ENCODE measurements at places on chromosomes 11 and 22. TPM values are rescaled to one million over a fixed set of nuclear protein-coding genes. Genes with fewer than 3 reads are reported as not detected.

DNA sequence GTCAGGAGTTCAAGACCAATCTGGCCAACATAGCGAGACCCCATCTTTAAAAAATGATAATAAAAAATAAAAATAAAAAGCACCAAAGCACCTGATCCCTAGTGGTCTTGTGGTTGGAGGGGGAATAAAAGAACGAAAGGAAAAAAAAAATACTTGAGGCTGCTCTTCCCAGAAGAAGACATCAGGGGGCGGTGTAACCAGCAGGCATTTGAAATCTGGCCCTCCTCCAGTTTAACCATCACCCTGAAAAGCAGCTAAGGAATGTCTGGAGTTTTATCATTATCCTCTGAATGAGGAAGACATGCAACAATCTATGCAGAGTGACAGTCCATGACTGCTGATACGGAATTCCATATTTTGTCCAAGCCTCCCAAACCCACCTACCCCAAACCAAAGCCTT lies 5.6 kb upstream of the KCTD17 start:
- DNase-seq, result peak; percentile 52

ATP5MG gene
- 138 TPM for total RNA-seq

DNA sequence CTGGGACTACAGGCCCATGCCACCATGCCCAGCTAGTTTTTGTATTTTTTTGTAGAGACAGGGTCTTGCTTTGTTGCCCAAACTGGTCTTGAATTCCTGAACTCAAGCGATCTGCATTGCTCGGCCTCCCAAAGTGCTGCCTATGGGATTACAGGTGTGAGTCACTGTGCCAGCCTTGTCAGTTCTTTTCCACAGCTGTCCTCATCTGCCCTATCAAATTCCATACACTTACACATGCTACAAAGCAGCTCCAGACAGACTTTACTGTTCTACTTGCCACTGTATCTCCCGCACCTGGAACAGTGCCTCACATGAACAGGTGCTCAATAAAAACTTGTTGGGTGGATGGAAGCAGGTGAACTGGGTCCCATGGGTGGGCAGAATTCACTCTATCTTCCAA lies 8.2 kb downstream of the STX5 start:
- no peak for DNase-seq

ADORA2A gene
- total RNA-seq, result 1.2 TPM

HSPA8 gene
- total RNA-seq, result 5,709 TPM

GRCh38 chr22:23913306-23913660 lies 19.1 kb downstream of the MIF start:
- DNase-seq, result no peak

E2F8 gene
- 1.6 TPM for total RNA-seq

GRCh38 chr11:107272561-107272960 lies 185.1 kb downstream of the CWF19L2 start:
- DNase-seq, result no peak

P2RX6 gene
- total RNA-seq, result 1.4 TPM

GRCh38 chr22:33539202-33539901 lies 380.9 kb downstream of the LARGE1 start:
- no peak for DNase-seq

DNA sequence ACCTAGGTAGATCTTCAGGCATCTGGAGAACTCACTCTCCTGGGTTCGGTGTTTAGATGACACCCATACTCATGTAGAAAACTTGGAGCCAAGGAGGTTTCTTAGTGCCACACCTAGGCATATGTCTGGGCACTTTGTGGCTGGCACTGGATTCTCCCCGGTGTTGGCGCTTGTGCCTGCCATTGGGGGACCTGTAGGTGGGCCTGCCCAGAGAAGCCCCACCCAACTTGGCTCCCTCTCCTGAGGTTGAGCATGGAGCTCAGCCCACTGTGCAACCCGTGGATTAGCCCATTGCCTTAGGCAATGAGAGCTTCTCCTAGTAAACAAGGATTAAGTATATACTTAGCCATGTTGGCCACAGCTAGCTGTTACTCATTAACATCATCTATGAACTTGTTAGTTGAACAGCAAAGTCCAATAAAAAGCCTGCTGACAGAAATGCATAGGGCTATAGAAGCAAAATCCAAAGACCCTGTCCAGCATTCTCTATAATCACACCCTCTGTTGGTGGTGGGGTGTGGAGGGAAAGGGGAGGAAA lies 335.5 kb upstream of the CHORDC1 start:
- no peak for DNase-seq

- DNase-seq, result peak; percentile 57
Measured at GRCh38 chr11:57527056-57527631, 3.4 kb downstream of the TIMM10 start.

- peak; percentile 82 for DNase-seq
Measured at GRCh38 chr22:18156878-18157713, 7.1 kb downstream of the USP18 start.

UPK3A gene
- not detected for total RNA-seq

GRCh38 chr22:19622061-19622441 lies 92.3 kb upstream of the SEPTIN5 start:
- no peak for DNase-seq

- no peak for DNase-seq
Measured at GRCh38 chr11:18111005-18111404, 5.1 kb upstream of the SAAL1 start.

ALX4 gene
- total RNA-seq, result 0.08 TPM

DNA sequence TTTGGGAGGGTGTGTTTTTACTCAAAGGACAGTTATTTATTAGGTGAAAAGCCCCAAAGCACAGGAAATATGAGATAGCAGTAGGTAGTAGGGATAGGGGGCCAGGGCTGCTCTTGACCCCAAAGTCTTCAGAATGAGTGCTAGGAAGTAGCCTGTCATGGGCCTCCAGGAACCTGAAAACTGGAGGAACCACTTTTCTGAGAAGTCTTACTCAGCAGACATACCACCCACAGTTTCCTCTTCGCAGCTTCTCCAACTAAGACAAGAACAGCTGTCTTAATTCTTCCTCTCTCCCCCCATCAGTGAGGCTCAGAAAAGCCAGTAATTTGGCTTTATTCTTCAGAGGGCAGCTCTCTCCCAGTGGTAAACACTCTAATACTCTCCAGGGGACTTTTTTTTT lies 84.0 kb upstream of the CTSC start:
- DNase-seq, result no peak

PATE2 gene
- total RNA-seq, result 0.53 TPM

- no peak for DNase-seq
Measured at GRCh38 chr22:42379966-42380537, 52.2 kb downstream of the NFAM1 start.

DNA sequence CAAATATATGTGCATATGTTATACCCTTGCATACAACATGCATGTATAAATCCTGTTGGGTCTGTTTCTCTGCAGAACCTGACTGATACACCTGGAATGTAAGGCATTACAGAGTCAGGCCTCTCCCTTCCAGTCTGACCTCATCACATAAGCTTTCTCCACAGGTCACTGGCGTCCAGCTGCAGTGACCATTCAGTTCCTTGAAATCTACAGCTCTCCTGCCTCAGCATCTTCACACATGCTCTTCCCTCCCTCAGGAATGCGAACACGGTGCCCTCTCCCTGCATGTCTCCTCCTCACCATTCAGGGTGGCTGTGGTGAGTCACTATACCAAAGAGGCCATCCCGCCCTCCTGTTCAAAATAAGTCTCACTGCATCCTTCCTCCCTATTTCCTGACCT lies 657.8 kb upstream of the B3GAT1 start:
- DNase-seq, result no peak

DNA sequence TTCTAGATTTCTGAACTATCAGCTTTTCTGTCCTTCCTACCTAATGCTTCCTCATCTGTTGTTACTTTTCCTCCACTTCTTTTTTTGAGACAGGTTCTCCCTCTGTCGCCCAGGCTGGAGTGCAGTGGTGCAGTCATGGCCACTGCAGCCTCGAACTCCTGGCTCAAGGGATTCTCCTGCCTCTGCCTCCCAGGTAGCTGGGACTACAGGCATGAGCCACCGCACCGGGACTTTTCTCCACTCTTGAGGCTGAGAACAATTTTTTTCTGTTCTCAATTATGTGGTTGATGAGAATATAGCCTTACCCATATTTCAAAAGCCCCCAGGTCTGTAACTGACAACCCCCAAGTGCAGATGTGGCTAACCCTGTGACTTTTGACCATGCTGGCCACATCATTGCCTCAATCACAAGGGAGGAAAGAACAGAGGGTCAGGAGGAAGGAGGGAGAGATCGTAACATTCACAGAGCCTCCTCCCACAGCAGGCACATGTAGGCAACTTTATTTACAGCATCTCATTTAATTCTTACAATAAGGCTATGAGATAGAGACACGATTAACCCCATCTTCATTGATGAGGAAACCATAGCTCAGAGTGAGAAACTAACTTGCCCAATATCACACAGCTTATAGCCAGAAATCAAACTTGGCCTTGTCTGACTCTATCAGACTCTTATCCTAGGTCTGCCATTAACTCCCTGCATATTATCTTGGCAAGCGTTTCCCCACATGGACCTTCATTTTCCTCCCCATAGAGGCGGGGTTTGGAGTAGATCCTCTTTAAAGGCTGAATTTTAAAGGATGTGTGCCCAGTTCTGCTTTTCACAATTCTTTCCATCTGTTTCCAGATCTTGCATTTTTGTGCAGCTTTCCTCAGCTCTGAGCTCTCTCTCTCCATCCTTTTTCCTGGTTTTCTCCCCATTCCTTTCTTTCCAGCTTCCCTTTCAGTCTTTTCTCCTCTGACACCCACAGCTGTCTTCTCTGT lies 9.6 kb downstream of the POU2F3 start:
- DNase-seq, result no peak

TTC36 gene
- total RNA-seq, result not detected

GRCh38 chr22:44550711-44551491 lies 52.9 kb upstream of the RTL6 start:
- DNase-seq, result peak; percentile 93

DNA sequence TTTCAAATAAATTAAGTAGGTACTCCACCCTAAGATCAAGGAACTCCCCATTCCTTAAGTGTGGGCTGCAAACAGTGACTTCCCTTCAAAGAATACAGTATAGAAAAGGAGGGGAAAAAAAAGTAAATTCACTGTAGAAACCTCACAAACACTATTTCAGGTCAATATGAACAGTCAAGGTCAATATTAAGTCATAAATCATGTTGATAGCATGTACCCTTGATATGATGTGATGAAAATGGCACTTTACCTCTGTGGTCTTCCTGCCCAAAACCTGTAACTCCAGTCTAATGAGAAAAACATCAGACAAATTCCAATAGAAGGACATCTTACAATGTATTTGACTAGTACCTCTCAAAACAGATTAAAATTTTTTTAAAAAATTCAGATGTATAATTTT lies 8.2 kb downstream of the CKAP5 start:
- no peak for DNase-seq

DNA sequence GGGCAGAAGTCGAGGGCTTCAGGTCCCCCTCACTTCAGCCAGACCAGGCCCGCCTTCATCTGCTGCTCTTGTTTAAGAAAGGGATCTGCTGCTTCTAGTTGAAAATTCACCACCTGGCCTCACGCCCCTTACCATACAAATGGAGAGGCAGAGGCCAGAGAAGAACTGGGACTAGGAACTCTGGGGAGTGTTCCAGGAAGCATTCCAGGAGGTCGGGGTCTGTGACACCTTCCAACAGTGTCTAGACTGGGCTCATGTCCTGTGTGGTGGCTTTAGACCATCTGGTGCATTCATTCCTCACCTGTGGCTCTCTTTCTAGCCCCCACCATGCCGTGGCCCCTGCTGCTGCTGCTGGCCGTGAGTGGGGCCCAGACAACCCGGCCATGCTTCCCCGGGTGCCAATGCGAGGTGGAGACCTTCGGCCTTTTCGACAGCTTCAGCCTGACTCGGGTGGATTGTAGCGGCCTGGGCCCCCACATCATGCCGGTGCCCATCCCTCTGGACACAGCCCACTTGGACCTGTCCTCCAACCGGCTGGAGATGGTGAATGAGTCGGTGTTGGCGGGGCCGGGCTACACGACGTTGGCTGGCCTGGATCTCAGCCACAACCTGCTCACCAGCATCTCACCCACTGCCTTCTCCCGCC lies 12.3 kb downstream of the TSKU start:
- no peak for DNase-seq

GRCh38 chr22:23089010-23089409 lies 18.7 kb downstream of the GNAZ start:
- no peak for DNase-seq

OR52I1 gene
- not detected for total RNA-seq

LMO2 gene
- total RNA-seq, result not detected

DNA sequence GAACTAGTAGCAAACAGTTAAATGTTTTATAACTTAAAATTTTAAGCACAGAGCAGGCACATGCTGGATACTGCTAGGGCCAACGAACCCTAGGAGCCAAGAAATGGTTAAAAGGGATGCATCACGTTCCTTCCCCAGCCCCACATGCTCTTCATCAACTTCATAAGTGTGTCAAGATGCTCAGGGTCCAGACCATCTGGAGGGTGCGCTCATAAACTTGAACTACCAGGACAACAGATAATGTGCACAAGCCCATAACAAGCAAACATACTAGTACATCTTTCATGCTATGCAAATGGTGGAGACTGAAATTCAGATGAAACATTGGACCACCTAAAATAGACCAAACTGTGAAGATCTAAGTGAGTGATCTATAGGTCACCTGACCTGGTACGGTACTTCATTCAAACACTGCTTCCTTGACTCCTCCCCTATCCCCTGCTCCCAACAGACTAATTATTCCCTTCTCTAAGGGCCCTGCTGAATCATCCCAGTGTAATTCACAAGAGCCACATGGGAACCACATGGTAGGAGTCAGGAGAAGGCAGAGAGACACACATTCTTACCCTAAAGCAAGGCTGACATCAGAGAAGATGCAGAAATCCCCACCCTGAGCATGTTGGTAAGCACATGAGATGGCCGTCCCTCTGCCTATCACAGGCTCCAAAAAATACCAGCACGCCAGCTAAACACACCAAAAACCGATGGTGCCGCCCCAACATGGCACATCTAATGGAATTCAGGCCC lies 83.9 kb downstream of the ETS1 start:
- DNase-seq, result peak; percentile 98

TSSK2 gene
- not detected for total RNA-seq

- no peak for DNase-seq
Measured at GRCh38 chr11:130203766-130204702, 44.5 kb downstream of the ST14 start.

GRCh38 chr11:43868852-43869567 lies 11.6 kb upstream of the ALKBH3 start:
- no peak for DNase-seq

- peak; percentile 89 for DNase-seq
Measured at GRCh38 chr11:71977743-71978418, 20.8 kb upstream of the IL18BP start.

- DNase-seq, result no peak
Measured at GRCh38 chr22:30822216-30823014, 127.7 kb downstream of the OSBP2 start.

- DNase-seq, result no peak
Measured at GRCh38 chr11:129061492-129062230, 119.0 kb upstream of the TP53AIP1 start.

GRCh38 chr11:46426233-46426991 lies 34.8 kb upstream of the CHRM4 start:
- no peak for DNase-seq

- no peak for DNase-seq
Measured at GRCh38 chr11:106072804-106073203, 4.3 kb downstream of the KBTBD3 start.

RIMBP3C gene
- 0.16 TPM for total RNA-seq

Measured in SK-MEL-5 (cell line).